ENCODE measurements at places on chromosomes 11 and 22.

GRCh38 chr11:32079553-32079952 lies 11.3 kb upstream of the RCN1 start:
- no peak for DNase-seq

GRCh38 chr11:77705876-77706579 lies 68.4 kb upstream of the CLNS1A start:
- no peak for DNase-seq

- DNase-seq, result no peak
Measured at GRCh38 chr22:43434928-43435311, 23.1 kb downstream of the MPPED1 start.

- DNase-seq, result no peak
Measured at GRCh38 chr11:64582885-64583284, 8.1 kb upstream of the SLC22A12 start.

- no peak for DNase-seq
Measured at GRCh38 chr11:78181185-78181584, 7.2 kb downstream of the KCTD21 start.

DNA sequence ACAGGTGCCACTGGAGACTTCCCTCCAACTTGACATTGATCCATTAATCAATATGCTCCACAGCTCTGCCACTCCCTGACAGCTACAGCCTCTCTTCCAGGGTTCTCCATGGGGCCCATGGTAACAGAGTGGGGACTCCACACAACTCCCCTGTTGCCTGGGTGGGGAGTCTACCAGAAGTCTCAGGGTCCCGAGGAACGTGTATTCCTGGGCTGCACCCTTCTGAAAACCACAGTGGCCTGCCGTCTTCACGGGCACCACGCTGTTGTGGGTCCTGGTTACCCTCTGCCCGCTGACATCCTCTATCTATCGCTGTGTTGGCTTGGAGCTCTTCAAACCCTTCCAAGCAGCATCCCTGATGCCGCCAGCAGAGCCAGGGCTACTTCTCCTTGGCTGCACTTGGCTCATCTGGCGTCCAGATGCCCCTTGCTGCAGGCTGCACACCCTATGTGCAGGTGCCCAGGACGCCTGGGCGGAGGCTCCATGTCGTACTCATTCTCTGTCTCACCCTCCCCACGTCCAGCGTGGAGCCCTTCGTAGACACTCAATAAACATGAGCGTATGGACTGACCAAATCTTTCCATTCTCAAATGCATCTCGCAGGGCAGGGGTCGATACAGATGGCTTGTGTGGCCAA lies 1341.8 kb downstream of the TBC1D22A start:
- no peak for DNase-seq

- no peak for DNase-seq
Measured at GRCh38 chr11:108825381-108825780, 160.5 kb downstream of the DDX10 start.

DNA sequence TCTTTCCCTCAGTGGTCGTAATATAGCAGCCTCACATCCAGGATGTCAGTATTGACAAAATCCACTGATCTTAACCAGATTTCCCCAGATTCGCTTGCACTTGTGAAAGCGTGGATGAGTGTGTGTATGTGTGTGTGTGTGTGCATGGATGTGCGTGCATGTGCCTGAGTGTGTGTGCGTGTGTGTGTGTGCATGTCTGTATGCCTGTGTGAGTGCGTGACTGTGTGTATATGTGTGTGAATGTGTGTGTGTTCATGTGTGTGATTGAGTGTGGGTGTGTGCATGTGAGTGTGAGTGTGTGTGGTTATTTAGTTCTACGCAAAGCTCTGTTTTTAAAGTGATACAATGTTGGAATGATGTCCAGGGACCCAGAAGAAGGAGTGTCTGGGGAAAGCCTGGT lies 723.2 kb downstream of the BRD1 start:
- DNase-seq, result no peak

- DNase-seq, result no peak
Measured at GRCh38 chr11:113505046-113505445, 29.8 kb upstream of the DRD2 start.

DNA sequence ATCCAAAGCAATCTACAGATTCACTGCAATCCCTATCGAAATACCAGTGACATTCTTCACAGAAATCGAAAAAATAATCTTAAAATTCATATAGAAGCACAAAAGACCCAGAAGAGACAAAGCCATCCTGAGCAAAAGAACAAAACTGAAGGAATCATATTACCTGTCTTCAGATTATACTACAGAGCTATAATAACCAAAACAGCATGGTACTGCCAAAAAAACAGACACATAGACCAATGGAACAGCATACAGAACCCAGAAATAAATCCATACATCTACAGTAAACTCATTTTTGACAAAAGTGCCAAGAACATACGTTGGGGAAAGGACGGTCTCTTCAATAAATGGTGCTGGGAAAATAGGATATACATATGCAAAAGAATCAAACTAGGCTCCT lies 18.9 kb downstream of the RRP8 start:
- no peak for DNase-seq

DNA sequence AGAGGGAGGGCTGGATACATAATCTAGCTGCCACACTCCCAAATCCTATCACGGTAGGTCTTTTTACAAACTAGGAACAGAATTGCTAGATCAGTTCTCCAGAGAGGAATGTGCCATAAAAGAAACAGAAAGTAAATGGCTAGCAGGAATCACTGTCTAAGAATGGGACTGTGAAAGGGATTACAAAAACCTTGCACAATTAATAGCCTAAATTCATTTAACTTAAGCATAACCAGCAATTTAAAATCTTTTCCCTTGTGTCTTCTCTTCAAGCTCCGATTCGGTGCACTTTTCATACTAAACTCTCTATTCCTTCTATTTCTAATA lies 35.2 kb downstream of the APOL5 start:
- DNase-seq, result no peak

GRCh38 chr22:34080433-34080832 lies 160.2 kb upstream of the LARGE1 start:
- no peak for DNase-seq

- DNase-seq, result no peak
Measured at GRCh38 chr11:91625495-91625894, 599.1 kb upstream of the FAT3 start.

DNA sequence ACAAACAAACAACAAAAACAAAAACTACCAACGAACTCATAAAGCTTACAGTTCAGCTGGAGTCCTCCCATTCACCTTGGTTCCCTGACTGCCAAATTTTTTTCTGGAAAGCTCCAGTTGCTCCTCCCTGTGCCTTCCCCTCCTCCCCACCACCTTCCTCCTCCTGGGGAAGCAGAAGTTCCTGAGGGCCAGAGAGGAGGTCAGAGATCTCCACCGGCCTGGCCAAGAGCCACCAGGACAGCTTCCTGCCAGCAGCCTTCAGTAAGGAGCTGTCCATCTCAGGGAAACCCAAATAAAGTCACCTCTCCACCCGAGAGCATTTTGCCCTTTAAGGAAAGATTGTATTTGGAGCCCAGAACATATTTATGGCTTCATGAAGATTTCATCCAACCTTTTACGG lies 20.0 kb downstream of the APLNR start:
- DNase-seq, result no peak
